Activated T-cell treated with anti-CD3 and anti-CD28 coated beads, Interleukin-2, amount 50 U/mL, for 72 hours (primary cell): ENCODE measurements at places on chromosomes 3 and 15.

DNA sequence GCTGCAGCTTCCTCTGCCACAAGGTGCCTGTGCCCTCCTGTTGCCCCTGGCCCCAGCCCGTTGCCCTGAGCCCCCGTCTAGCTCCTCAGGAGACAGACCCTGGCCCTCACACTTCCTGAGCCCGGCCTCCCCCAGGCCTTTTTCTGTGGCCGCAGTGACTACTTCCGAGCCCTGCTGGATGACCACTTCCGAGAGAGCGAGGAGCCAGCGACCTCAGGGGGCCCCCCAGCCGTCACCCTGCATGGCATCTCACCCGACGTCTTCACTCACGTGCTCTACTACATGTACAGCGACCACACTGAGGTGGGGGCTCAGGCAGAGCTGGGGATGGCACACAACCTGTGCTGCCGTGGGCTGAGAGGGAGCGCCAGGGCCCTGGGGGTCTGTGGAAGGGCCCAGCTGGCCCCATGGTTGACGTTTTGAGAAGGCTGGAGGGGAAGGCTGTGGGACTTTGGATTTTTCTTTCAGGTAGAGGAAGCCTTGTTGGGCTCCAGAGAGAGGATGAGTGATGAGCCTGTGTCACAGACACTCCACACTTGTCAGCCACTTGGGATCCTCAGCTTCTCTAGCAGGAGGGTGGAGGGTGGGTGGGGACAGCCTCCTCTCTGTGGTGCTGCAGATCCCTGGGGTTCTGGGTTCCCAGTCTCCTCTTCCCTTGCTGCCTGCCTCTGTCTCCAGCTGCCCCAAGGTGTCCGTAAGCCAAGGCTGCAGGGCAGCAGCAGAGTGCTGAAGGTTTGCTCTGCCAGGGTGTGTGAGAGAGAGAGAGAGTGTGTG lies 5.0 kb downstream of the ABTB1 start:
- DNase-seq = no peak

- no peak for DNase-seq
Measured at GRCh38 chr15:76846782-76847181, 58.4 kb downstream of the SCAPER start.

DNA sequence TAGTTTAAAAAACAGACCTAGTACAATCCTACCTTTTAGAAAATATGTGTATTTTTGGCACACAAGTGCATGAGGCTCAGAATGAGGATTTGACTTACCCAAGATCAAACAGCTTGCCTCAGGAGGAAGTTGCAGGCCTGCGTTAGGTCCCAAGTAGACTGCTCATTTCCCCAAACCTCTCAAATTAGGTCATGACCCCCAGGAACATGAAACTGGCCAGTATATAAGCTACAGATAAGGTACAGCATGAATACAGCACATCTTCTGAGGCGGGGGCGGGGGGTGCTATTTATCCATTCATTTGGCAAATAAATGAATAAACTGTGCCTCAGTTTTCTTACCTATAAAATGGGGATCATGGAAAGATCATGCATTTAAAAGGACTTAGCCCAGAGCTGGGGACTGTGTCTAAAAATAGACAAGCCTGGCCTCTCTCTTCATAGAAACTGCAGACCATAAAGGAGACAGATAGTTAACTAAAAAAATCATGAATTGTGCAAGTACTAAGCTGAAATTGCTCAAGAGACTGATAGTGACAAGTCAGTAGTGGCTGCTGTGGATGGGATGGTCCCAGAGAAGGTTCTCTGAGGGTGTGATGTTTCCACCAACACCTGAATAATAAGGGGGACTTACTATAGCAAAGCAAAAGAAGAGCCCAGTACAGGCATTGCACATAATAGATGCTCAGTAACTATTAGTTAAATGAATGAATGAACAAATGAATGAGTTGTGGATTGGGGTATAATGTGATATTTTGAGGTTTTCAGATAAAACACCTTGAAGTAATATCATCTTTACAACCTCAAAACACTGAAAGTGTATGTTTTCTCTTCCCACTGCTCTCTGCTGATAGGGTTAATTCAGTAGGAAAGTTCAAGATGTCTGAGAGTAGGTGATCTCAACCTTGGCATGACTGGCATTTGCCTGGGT lies 258.5 kb upstream of the PROK2 start:
- DNase-seq = no peak

GRCh38 chr3:175879417-175879816 lies 1020.3 kb downstream of the NAALADL2 start:
- DNase-seq = no peak

- DNase-seq = no peak
Measured at GRCh38 chr3:119659606-119660291, 640 bp downstream of the POPDC2 start.

DNA sequence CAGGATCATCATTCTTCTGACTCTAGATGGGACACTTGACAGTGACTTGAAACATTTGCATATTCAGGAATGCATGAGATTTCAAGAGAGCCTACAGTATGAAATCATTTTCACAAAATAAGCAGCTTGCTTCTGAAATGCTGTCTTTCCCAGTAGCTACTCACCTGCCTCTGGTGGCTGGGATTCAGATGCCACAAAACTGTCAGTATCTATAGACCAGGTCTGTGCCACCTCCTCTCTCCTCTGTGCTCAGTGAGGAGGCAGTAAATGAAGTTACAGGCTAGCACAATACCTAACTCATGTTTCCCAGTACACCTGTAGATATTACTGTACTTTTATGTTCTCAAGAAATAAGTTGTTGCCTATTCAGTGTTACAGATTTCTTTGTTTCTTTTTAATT lies 64.3 kb downstream of the HMG20A start:
- DNase-seq = no peak

GRCh38 chr3:197804511-197804910 lies 13.5 kb downstream of the LRCH3 start:
- no peak for DNase-seq

- DNase-seq = no peak
Measured at GRCh38 chr3:72088486-72089025, 303.6 kb upstream of the PROK2 start.

DNA sequence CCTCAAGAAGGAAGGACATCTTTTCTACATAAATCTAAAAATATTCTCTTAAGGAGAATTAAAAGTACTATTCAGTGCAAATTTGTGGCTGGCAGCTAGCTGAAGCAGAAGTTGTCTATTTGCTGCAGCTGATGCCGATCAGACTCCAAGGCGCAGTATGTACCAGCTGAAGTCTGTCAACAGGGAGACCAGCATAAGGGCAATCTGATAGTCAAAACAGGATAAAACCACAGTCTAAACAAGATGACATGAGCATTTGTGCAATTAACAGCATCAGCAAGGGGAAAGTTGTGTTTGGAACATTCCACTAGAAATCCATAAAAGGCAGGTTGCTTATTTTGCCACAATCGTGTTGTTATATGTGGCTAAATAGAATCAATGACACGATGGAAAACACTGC lies 198.2 kb upstream of the ROBO2 start:
- DNase-seq = no peak

- DNase-seq = no peak
Measured at GRCh38 chr3:61814674-61815073, 253.3 kb downstream of the PTPRG start.

DNA sequence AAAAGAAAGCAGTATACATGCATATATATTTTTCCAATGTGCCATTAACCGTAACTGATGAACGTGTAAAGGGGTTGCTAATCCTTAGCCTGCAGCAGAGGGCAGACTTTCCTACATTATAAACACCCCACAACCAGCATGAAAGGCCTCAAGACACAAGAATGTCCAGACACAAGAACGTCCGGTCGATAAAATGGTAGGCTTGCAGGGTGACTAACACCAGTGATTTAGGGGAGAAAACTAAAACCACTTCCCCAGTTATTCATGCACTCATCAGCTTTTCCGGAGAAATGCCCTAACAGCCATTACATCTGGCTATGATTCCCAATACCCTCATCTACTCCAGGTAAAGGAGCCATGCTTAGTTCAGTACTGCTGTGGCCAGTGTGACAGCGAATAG lies 57.4 kb downstream of the LRTM1 start:
- DNase-seq = no peak

- no peak for DNase-seq
Measured at GRCh38 chr15:95150466-95150865, 919.1 kb downstream of the MCTP2 start.

DNA sequence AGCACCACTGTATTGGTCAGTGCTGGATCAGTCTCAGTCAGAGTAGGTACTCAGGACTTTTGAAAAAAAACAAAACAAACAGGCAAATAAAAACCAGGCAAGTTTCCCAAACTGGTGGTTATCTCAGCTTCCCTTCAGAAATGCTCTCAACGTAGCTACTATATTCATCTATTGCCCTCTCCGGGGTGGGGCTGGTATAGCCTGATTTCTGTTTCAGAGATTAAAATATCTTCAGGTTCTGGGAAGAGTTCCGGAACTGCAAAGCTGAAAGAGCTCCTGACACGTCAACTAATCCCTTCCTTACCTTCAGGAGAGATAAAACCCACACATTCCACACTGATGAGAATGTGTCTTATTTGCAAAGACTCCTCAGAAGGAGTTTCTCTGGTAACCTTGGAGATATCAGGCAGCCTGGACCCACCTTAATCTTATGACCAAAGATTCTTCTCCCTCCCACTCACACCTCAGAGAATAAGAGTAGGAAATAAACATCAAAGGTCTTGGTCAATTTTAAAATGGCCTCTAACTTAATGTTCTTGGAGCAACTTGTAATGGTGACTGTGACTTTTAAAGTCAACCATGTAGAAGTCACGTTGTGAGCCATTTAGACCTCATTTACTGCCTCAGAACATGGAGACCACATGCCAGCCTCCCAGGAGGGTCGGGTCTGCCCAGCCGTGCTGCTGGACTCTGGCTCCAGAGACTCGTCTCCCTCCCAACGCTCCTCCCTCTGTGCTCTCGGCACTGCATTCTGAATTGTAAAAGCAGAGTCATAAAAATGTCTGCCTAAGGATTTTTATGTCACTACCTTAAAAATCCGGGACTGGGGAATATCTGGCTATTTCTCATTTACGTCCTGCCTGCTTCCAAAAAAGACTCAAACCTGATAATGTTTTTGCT lies 53.8 kb downstream of the CDCP1 start:
- no peak for DNase-seq

- no peak for DNase-seq
Measured at GRCh38 chr3:114350690-114351089, 56.9 kb downstream of the TIGIT start.

DNA sequence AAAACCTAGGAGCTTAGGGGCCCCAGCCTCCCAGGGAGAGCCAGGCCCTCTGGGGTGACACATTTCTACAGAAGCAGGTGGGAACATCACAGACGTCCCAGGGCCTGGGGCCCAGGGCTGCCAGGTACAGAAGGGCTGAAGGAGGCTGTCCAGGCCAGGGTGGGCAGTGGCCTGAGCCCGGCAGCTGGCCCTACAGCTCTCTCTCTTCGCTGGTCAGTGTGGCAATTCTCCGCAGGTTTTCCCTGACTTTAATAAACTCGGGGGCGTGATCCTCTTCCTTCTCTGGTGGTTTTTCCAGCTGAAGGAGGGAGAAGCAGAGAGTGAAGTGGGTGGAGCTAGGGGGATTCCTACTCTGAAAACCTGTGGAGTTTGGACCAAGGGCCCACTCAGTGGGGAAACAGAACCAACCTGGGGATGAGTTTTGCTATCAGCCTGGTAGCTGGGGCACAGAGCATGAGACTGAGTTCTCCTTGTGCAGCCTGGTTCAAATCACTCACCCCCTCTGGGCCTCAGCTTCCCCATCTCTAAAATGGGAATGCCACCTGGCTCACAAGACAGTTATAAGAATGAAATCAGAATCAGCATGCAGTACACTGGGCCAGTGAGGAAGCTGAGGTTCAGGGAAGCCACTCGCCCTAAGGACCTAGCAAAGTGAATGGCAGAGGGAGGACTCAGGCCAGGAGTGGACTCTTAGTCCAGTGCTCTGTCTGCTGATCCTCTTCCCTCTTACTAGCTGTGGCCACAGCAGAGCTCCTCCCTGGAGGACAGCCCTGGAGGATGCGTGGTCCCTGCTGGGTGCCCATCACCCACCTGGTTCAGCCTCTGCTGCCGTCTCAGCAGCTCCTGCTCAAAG lies 10.6 kb downstream of the FAM107A start:
- DNase-seq = no peak

DNA sequence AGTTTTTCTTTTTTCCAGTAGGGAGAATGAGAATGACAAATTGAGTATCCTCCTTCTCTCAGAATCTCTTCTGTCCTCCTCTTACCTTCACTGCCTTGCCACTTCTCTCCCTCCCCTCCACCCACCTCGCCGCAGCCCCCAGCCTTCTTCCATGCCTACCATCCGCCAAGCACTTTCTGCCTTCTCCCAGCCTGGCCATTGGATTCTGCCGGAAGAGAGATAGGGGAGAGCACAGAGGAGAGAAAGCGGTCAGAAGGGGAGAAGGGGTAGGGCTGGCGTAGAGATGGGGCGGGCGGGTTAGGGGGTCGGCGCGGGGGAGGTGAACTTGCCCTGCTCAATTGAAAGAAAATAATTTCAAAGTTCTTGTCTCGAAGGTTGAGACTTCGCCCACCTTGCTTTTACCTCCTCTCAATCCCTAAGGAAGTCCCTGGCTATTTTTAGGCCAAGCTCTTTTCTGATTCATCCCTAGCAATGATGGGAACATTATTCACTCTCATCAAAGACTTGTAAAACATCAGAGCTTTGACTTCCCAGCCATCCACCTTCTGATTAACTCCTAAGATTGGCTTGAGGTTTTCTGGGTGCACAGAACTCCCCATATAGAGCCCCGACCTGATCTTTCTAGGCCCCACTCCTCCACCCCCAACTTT lies 811 bp downstream of the C3orf52 start:
- DNase-seq = no peak

GRCh38 chr3:155244699-155245098 lies 48.8 kb downstream of the STRIT1 start:
- no peak for DNase-seq

- no peak for DNase-seq
Measured at GRCh38 chr15:69513986-69514385, 61.4 kb downstream of the RPLP1 start.

DNA sequence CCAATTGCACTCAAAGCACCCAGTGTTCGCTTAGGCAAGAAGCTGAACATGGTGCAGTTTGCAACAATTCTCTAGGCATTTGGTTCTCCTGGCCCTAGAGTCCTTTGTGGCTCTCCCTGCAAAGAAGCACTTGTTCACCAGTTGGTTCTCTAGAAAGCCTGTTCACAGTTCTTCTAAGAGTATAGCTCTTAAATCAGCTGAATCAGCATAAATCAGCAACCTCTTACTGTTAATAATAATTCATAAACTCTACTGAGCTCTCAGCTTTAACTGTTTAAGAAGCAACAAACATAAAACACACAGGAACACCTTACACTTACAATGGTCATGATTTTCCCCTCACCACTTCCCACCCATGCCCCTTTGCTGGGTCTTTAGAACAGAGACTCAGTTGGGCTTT lies 56.8 kb upstream of the PPP2R3A start:
- no peak for DNase-seq

DNA sequence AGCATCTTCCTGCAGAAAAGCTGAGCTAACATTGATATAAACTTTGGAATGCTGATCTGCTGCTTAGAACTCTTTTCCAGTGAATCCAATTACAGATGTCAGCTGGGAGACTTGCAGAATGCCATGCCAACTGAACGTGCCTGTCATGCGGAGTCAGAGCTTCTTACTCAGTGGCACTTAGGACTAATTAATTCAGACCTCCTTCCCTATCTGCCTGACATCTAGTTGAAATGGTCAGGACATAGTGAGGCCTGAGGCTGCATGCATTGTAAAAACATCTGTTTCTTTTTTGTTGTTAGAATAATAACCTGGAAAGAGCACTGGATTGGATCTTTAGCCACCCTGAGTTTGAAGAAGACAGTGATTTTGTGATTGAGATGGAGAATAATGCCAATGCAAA lies 112.6 kb downstream of the USP13 start:
- no peak for DNase-seq
